ENCODE measurements at places on chromosomes 12 and 14. TPM values are rescaled to one million over a fixed set of nuclear protein-coding genes. Genes with fewer than 3 reads are reported as not detected.

SOCS4 gene
- total RNA-seq: 25.8 TPM

SPX gene
- total RNA-seq: 0.11 TPM

ADAM20 gene
- total RNA-seq: 0.48 TPM

LRP1-AS gene
- not detected for total RNA-seq

FZD10 gene
- total RNA-seq: not detected

GRCh38 chr14:55418411-55418810 lies 6.8 kb upstream of the ATG14 start:
- DNase-seq: no peak
- H3K27ac ChIP-seq: no peak overlapping the region
- no peak overlapping the region for H3K4me3 ChIP-seq
- no peaks in the 10 kb centered on the region for H3K27me3 ChIP-seq
- no peaks in the 10 kb centered on the region for H3K36me3 ChIP-seq
- peaks cover 4% of the 10 kb centered on the region for H3K4me1 ChIP-seq

DNA sequence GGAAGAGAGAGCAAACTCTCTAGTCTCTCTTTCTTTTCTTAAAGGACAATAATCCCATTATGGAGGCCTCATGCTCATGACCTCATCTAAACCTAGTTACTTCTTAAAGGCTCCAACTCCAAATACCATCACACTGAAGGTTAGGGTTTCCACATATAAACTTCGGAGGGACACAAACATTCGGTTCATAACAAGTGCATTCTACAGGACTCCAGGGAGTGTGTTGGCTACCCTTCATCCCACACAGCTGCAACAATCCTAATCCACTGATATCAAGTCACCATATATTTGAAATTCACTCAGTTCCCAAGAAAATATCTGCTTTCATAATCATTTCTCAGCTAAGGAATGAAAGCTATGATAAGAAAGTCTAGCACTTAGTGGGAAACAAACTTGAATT lies 265.9 kb upstream of the PLEKHG7 start:
- DNase-seq: no peak
- peaks cover 15% of the 10 kb centered on the region for H3K4me1 ChIP-seq
- no peak overlapping the region for H3K4me3 ChIP-seq

DNA sequence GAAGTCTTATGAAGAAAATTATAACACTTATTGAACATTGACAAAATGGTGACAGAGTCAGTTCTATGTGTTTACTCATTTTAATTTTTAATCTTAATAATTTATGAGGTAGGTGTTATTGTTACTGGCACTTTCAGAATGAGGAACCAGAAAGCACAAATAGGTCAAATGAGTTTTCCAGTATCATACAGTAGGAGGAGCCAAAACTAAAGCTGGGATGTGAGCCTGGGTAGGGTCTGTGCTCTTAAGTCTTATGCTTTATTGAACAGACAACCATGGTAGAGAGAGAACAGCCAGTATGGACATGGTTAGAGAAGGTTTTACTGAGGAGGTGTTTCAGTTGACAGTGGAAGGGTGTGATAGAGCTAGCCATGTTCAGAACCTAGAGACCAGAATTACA lies 775.7 kb downstream of the TMTC2 start:
- no peaks in the 10 kb centered on the region for H3K4me1 ChIP-seq
- no peaks in the 10 kb centered on the region for H3K27me3 ChIP-seq
- H3K27ac ChIP-seq: no peak overlapping the region
- H3K36me3 ChIP-seq: no peaks in the 10 kb centered on the region
- no peak for DNase-seq

DNA sequence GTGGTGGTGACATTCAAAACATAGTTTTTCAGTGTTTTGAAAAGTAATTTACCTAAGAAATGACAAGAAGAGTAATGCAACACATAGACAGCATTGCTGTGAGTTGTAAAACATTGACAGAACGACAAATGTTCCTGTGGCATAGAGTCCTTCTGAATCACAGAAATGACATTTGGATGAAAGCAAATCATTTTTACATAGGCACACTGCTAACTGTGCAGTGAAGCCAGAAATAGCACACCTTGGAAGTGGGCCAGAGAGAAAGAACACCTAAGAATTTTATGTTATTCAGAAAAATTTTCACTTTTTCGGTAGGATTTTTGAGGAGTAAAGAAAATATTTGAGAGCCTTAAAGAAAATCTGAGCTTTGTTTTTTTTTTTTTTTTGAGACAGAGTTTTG lies 100.6 kb downstream of the ANO4 start:
- H3K4me3 ChIP-seq: no peak overlapping the region
- no peak overlapping the region for H3K27ac ChIP-seq
- H3K27me3 ChIP-seq: no peaks in the 10 kb centered on the region
- H3K36me3 ChIP-seq: no peaks in the 10 kb centered on the region

DNA sequence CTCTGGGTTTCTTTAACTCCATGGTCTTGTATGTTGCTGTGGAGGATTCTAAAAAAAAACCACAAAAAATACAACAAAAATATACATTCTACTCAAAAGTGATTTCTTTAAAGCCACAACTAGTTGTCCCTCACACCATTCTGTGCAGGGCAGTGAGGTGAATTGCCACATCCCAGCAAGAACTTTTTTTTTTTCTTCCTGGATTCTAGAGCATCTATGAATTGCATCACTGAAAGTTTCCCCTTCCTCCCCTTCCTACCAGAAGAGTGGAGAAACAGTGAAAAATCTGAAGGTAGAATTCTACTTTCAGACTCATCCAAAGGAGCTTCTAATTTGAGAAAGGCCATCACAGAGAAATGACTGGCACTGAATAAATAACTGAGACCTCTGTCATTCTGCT lies 395.3 kb downstream of the AEBP2 start:
- no peaks in the 10 kb centered on the region for H3K36me3 ChIP-seq
- no peak for DNase-seq
- H3K27ac ChIP-seq: peak overlapping the region; percentile 46
- H3K4me1 ChIP-seq: peaks cover 8% of the 10 kb centered on the region
- no peak overlapping the region for H3K4me3 ChIP-seq

GRCh38 chr12:50979369-50980052 lies 27.2 kb downstream of the HIGD1C start:
- no peak overlapping the region for H3K27ac ChIP-seq
- no peak overlapping the region for H3K4me3 ChIP-seq
- peaks cover 4% of the 10 kb centered on the region for H3K4me1 ChIP-seq
- H3K27me3 ChIP-seq: no peaks in the 10 kb centered on the region
- DNase-seq: no peak

GRCh38 chr14:22487941-22488340 lies 101.1 kb downstream of the DAD1 start:
- H3K27me3 ChIP-seq: no peaks in the 10 kb centered on the region
- H3K4me1 ChIP-seq: peaks cover 2% of the 10 kb centered on the region
- DNase-seq: no peak

DNA sequence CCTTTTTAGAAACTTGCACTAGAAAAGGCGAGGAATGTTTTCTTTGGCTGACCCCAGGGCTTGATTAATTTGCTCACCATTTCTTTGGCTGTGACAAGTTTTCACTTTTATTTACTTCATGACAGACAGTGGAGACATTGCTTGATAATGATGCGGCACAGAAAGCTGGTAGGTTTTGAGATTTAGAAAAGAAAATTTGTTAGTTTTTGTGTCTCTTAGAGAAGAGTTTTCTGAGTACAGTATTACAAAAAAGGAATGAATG lies 18.4 kb downstream of the SRGAP1 start:
- no peak for DNase-seq
- H3K4me1 ChIP-seq: no peaks in the 10 kb centered on the region

Measured in activated naive CD8-positive, alpha-beta T cell treated with anti-CD3 and anti-CD28 coated beads, Interleukin-2, amount 10 ng/mL, durations not matched to agents 7 days and 5 days (primary cell).